Naive B cell (primary cell): ENCODE measurements at places on chromosomes 1 and 21. TPM values are rescaled to one million over a fixed set of nuclear protein-coding genes. Genes with fewer than 3 reads are reported as not detected.

GRCh38 chr1:238892612-238893011 lies 493.8 kb upstream of the CHRM3 start:
- H3K4me3 ChIP-seq: no peak overlapping the region
- H3K36me3 ChIP-seq: no peaks in the 10 kb centered on the region
- H3K27ac ChIP-seq: no peak overlapping the region
- no peaks in the 10 kb centered on the region for H3K4me1 ChIP-seq

MPZ gene
- not detected for polyA plus RNA-seq

DNA sequence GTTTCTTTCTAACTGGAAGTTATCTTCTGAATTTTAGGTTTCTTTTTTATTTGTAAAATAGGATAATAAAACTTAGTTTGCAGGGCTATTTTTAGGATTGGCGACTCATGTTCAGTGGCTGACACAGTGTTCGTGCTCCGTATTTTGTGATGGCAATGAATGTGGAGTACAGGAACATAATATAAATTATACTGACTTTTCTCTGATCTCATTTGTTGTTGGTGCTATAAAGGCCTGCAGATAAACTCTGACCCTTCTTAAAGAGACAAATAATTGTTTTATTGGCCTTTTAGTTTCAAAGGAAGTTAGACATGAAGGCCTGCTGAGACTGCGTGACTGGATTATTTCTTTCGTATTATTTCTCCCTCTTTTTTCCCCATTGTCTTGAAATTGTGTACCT lies 339.6 kb downstream of the PDE4B start:
- no peak for DNase-seq
- H3K27ac ChIP-seq: no peak overlapping the region
- no peaks in the 10 kb centered on the region for H3K36me3 ChIP-seq
- peaks cover 4% of the 10 kb centered on the region for H3K4me1 ChIP-seq
- no peak overlapping the region for H3K4me3 ChIP-seq

DNA sequence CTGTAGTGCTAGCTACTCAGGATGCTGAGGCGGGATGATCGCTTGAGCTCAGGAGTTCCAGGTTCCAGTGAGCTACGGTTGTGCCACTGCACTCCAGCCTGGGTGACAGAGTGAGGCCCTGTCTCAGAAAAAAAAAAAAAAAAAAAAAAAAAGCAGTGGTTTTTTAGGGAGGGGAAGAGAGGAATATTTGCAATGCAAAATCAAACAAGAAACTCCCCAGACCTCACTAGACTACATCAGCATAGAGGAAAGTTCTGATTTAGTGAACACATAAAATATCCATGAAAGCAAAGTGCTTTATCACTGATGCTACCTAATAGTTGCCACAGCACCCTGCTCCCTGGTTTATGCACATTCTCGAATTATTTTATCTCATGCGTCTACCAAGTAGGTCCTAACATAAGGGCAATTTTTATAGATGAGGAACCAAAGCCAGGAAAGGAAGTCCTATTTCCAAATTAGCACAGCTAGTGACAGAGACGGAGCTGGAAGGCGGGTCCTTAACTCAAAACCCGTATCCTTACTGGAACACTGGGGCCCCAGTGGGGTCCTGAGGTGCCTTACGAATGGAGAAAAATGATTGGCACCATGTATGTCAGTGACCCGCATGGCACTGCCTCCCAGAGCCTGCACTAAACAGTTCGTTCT lies 50.7 kb upstream of the GPR157 start:
- no peak overlapping the region for H3K4me3 ChIP-seq
- peaks cover 38% of the 10 kb centered on the region for H3K27me3 ChIP-seq
- no peaks in the 10 kb centered on the region for H3K36me3 ChIP-seq
- no peak for DNase-seq
- H3K4me1 ChIP-seq: peaks cover 5% of the 10 kb centered on the region

DNA sequence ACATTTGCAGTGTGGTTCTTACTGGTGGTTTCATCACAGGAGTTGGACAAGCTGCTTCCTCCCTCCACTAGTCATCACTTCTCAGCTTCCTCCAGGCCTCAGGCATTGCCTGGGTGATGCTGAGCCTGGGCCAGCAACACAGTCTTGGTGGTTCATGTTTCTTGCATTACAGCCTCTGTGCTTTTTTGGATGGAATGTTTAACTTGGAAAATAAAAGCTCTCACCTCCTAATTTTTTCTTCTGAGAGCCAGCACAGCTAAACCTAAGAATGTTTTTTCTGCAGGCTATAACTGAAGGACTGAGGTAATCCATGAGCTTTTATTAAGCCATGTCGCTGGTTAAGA lies 66.1 kb upstream of the RHOU start:
- H3K36me3 ChIP-seq: no peaks in the 10 kb centered on the region
- no peak overlapping the region for H3K4me3 ChIP-seq
- DNase-seq: no peak
- H3K4me1 ChIP-seq: no peaks in the 10 kb centered on the region
- H3K27ac ChIP-seq: no peak overlapping the region

DNA sequence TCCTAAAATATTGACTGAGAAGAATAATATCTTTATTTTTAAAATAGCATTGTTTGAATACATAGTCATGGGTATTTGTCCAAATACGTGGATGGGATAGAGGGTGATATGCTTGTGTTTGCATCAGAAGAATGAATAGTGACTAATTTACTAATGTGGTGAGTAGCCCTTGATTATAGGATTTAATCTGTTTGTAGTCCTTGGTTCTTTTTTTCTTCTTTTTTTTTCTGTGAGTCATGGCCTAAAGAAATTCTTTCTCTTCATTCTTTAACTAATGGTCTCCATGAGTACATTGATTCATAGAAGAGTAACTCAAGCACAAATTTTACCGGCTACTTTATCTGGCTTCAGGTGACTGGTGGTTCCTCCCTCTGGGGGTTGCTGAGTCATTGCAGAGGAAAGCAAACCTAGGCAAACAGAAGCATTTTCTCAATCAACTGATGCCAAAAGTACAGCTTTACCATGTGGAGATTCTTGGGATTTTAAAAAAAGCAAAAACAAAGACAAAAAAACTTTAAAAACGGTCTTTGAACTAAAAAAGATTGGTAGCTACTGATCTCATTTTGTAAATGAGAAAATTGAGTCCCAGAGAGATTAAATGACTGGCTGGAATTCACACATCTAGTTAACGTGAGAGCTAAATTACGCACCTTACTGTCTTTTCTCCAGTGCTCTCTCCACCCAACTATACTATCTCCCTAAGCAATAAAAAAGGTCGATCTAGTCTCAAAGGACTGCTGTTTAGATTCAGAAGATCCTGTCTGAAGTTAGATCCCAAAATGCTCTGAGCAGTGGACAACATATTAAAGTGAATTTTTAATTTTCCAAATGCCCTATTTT lies 40.5 kb downstream of the AK5 start:
- no peaks in the 10 kb centered on the region for H3K27me3 ChIP-seq
- no peaks in the 10 kb centered on the region for H3K4me1 ChIP-seq
- H3K4me3 ChIP-seq: no peak overlapping the region
- no peaks in the 10 kb centered on the region for H3K36me3 ChIP-seq
